ENCODE measurements at places on chromosomes 12 and 14.
A peak's percentile ranks its signal among the peaks of the same experiment; 100 is the strongest.

GRCh38 chr12:12613344-12613743 lies 1.7 kb downstream of the CREBL2 start:
- no peak for DNase-seq

DNA sequence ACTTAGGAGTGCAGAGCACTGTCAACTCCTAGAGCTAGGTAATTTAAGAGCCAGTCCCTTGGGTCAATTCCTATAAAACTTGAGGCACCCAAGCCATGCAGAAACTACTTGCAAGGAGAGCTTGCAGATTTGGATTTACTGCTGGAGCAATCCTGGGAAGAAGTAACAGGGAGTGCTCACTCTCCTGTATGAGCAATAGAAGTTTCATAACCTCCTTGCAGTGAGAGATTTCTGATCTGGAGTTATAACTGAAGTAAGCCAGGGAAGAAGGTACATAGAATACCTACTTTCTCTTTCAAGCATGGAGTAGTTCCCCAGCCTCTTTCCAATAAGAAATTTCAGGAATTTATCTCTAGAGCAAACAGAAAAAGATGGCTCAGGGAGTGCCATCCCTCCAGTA lies 650.1 kb upstream of the USP15 start:
- DNase-seq, result no peak

DNA sequence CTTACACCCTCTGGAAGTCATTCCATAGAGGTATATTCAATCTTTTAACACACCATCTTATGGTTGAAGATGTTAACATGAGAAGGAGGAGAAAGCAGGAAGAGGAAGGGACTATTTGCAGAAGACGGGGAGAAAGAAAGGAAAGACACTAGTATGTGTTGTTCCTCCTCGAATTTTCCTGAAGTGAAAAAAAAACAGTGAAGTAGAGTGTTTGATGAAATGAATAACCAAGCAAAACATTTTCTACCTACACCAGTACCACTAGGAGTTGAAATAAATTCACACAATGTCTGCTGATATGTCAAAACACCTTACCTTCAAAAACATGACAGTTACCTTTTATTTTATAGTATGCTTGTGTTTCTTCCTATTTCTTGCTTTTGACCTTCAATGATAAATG lies 1.4 kb upstream of the CNOT2 start:
- DNase-seq, result no peak

- DNase-seq, result no peak
These were observed 19.6 kb downstream of the CCDC60 start for GRCh38 chr12:119354172-119354571.

- peak; percentile 76 for DNase-seq
These were observed 776 bp downstream of the RDH5 start for GRCh38 chr12:55720894-55721444.

GRCh38 chr12:94265966-94266745 lies 117.8 kb downstream of the PLXNC1 start:
- DNase-seq, result no peak

DNA sequence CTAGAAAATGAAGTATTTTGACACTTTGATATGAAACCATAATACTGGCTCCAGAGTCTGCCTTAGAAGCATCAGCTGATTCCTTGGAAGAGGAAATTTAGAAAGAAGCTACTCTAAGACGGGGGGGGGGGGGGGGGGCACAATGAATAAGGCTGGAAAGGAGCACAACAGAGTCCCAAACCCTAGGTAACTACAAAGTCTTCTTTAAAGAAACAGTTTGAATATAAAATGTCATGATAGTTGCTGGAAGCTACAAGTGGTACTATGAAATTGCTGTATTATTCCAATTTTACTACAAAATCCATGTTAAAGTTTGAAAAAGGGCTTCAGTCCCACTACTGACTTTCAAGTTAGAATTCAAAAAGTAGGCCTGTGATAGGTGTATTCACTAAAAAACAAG lies 31.6 kb downstream of the CDK17 start:
- no peak for DNase-seq

- DNase-seq, result peak; percentile 4
These were observed 160.7 kb upstream of the CCND2 start for GRCh38 chr12:4112734-4113325.

DNA sequence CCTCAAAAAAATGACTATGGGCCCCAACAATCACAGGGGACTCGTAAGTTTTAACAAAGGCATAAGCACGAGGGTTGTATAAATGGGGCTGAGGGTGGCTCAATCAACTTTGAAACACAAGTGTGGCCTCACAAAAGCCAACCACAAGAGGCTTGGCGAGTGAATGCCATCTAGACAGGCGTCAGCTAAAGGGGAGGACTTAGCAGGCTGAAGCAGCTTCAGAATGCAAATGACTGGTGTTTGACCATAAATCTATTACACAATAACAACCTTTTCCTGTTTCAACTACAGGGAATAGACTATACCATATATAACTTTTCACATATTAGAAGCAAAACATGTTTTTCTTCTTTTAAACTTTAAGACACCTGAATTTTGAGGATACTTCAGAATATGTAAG lies 777.9 kb downstream of the FSCB start:
- no peak for DNase-seq

- DNase-seq, result no peak
These were observed 100.7 kb downstream of the ZFP36L1 start for GRCh38 chr14:68692216-68692615.

GRCh38 chr12:66188584-66189485 lies at the start of gene IRAK3:
Gene IRAK3 (plus strand): TSS chr12:66189214. CDS start chr12:66189300, 86 bp downstream.
- no peak for DNase-seq

Measured in brain microvascular endothelial cell (primary cell).